ENCODE measurements at places on chromosomes 3 and 15.

DNA sequence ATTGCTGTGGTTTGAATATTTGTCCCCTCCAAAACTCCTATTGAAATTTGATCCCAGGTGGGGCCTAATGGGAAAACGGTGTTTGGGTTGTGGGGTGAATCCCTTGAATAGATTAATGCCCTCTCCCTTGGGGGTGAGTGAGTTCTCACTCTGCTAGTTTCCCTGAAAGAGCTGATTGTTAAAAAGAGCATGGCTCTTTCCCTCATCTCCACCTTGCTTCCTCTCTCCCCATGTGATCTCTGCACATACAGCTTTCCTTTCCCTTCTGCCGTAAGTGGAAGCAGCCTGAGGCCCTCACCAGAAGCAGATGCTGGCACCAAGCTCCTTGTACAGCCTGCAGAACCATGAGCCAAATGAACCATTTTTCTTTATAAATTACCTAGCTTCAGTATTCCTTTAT, 394.9 kb upstream of the WNT5A start:
- no peak for DNase-seq

GRCh38 chr15:99613481-99613880, 47.7 kb downstream of the MEF2A start:
- DNase-seq = no peak

DNA sequence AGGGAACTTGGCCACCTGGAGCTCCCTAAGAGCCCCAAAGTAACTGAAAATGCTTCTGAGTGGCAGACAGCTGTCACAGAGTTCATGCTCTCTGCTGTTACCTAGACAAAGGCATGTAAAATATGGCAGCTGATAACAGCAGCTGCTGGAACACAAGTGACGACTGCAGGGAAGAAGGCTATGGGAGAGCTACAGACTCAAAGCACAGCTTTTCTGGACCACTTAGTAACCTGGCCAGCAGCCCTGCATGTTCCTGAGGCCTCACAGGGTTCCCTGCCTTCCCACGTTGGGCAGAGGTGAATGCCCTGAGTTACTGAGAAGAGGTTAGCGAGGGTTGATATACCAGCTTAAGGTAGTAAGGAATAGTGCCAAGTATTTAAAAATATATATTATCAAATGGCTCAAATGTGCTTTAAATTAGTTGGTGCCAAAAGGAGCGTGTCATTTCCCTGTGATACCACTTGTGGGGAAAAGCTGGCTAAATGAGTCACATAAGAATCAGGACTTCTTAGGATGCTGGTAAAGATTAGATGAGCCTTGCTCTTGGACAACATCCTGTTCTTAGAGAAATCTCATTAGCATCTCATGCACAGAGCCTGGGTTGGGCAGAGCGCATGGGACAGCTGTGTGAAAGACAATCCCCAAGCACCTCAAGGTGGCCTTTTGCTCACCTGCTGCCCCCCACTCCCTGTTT, 76.4 kb upstream of the SCN5A start:
- DNase-seq = no peak

DNA sequence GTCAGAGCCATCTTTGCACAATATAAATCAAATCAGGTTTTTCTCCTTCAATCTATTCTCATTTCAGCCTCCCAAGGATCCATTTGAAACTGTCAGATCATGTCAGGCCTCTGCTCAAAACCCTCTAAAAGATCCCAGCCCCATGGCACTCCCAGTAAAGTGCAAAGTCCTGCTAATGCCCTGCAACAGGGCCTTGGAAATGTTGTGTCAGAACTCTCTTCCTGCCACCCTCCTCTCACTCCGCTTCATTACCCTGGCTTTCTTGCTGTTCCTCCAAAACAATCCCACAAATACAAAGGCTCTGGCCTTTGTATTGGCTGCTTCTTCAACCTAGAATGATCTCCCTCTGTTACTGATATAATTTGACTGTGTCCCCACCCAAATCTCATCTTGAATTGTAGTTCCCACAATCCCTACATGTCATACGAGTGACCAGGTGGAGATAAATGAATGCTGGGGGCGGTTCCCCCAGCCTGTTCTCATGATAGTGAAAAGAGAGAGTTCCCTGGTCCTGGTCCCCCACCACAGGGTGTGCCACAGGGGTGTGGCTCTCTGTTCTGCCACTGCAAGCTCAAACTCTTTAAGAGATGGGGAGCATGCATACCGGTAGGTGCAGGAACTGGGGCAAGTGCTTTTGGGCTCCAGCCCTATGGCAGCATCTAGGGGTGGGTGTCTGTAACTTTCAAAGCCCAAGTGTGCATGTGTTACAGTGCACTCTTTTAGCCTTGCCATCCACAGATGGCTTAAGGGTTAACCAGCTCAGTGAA, 22.9 kb upstream of the TRA2B start:
- DNase-seq = no peak

DNA sequence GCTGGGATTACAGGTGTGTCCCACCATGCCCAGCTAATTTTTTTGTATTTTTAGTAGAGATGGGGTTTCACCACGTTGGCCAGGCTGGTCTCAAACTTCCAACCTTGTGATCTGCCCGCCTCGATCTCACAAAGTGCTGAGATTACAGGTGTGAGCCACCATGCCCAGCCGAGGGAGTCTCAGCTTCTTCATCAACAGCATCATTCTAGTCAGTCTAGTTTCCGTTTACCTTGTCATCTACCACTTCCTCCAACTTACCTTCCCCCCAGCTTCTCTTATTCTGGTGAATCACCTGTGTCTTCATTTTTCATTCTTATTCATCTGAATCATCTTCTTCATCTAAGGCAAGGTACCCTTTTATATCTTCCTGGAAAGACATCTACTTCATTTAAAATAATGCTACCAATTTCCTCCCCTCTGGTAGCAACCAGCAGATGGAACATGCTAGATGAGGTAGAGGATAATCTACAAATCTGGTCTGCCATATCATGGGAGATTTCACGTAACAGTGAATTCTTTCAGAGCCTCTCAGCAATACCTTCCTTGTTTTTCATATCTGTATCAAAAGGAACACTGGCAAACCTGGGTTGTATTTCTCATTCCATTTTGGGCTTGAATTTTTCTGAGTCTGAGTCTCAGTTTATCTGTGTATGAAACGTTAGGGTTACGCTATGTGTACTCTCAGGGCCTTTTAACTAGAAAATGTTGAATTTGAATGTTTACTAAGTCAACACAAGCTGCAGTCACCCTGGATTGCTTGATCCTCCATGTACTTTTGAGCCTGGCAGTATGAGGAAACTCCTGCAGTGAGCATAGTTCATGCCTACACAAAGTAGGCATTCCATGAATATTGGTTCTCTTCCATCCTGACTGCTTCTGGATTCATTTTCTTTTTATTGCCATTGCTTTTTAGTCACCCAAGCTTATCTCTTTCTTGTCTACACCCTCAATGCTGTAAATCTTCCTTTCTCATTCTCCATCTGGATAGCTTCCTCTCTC, 16.8 kb downstream of the LPP start:
- DNase-seq = no peak

DNA sequence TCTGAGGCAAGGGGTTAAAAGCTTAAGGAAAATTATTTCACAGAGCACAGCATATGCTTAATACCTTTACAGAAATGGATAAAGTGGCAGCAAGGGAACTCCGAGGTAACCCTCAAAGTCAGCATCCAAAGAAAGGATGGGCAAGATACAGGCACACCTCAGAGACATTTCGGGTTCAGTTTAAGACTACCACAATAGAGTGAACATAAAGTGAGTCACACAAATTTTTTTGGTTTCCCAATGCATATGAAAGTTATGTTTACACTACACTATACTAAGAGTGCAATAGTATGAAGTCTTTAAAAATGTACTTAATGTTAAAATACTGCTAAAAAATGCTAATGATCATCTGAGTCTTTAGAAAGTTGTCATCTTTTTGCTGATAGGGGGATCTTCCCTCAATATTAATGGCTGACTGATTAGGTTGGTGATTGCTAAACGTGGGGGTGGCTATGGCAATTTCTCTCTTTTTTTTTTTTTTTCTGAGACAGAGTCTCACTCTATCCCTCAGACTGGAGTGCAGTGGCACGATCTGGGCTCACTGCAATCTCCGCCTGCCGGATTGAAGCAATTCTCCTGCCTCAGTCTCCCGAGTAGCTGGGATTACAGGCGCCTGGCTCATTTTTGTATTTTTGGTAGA, 10.0 kb downstream of the UBR1 start:
- DNase-seq = no peak

DNA sequence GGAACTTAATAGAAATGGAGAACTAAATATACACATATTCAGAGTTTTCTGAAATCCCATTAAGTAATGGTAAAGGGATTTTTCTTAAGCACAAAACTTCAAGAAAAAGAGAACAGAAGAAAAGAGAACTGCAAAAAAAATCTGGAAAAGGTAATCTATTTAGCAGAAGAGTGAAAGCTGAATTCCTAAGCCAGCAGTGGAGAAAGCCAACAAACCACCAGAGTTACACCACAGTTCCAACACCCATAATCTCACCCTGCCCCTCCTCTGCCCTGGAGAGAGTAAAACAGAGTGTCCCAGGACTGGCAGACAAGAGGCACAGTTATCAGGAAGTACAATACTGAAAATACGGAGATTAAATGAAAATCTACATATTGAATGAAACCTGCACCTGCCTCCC, 29.4 kb downstream of the TP53BP1 start:
- no peak for DNase-seq

GRCh38 chr3:150631515-150632221, 28.5 kb downstream of the SELENOT start:
- no peak for DNase-seq

DNA sequence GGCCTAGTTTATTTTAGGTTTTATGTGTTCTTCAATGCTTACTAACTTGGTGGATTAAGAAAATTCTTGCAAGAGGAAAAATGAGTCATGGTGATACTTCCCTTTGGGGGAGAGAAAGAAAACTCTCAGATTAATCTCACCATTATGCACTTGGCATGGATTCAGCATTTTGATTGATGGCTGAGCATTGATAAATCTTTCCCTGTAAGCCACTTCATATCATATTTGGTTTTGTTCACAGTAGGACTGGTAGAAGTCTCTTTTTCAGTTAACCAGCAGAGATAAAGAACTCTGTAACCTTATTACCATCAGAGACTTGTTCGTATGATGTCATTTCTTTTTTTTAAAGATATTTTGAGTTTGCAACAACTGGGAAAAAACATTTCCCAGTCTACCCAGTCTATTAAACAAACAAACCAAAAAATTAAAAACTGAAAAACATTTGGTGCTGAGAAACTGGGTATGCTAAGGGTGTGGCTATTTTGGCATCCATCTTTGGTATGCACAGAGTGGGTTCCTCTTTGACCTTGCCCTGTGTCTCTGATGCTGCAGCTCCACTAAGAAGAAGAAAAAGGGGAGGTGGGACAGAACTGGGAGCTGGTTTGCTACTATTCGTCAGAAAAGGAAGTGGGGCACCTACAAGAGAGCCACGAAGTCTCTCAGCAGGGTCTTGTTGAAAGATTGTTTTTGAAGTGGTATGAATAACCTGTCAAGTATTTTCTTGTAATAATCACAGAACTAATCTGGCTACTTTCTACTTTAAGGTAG, 17.2 kb downstream of the TMOD3 start:
- DNase-seq = peak; percentile 66

DNA sequence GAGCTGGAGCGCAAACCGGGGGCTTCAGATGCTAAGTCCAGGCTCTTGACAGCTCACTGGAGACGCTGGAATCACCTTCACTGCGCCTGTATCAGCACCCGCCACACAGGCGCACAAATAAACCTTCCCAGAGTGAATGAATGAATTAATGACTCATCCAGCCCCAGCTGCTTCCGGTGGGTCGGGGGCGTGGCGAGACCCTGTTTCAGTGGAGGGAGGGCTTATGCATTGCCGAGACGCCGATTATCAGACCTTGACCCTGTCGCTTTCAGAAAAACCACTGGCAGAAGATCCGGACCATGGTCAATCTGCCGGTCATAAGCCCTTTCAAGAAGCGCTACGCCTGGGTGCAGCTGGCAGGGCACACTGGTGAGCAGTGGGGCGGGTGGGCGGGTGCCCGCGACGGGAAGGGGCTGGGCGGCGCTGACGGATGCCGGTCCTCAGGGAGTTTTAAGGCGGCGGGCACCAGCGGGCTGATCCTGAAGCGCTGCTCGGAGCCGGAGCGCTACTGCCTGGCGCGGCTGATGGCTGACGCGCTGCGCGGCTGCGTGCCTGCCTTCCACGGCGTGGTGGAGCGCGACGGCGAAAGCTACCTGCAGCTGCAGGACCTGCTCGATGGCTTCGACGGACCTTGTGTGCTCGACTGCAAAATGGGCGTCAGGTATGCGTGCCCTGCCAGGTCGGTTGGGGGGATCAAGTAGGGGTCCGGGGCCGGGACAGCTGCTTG, 7.7 kb downstream of the ITPKA start:
- peak; percentile 8 for DNase-seq

- DNase-seq = no peak
Measured at GRCh38 chr3:25585361-25586166, 79.1 kb downstream of the TOP2B start.

GRCh38 chr3:60133269-60134162, 1083.7 kb upstream of the CFAP20DC start:
- peak; percentile 54 for DNase-seq

- DNase-seq = no peak
Measured at GRCh38 chr3:115292131-115292530, 145.0 kb upstream of the ZBTB20 start.

DNA sequence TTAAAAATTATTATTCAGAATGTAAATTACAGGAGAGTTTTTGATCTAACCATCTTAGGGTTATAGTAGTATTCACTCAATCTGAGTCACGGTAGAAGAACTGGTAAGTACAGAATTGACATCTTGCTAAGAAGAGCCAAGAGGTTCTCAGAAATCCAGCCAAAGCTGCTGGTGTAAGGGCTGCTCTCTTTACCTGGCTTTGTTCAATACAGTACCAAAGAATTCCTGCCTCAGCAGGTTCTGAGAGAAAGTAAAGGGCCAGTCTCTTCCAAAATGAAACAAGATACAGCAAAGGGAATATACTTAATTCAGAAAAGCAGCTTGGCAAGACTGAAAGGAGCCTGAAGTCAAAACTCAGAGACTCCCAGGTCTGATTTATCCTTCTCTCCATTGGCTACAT, 193.1 kb downstream of the TNIK start:
- DNase-seq = no peak

DNA sequence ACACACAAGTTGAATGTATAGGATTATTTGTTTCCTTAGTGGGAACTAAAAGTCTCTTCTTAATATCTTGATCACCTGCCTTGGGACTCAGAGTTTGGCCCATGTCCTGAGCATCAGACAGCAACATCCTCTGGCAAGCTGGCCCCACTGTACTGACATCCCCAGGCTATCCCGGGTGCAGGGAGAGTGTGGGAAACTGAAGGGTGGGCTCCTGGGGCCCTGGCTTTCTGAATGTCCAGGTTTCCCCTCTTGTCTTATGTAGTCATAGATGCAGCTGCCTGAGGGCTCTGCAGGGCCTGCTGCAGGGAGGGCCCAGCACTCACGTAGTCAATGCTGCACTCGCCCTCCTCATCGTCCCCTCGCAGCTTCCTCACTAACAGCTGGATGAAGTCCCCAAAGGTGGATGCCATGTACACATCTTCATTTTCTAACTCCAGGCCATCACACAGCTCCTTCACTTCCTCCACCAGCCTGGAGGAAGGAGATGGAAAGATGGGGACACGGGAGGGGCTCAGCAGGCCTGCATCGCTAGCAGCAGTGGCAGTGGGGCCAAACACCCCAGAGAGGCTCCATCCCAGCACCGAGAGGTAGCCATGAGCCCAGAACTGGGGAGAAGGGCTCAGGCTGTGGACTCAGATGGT, 42.8 kb downstream of the ALDH1L1 start:
- no peak for DNase-seq
